Activated CD8-positive, alpha-beta memory T cell treated with anti-CD3 and anti-CD28 coated beads for 48 hours (primary cell): ENCODE measurements at places on chromosomes 11 and 22.
A peak's percentile ranks its signal among the peaks of the same experiment; 100 is the strongest.

- peak; percentile 30 for DNase-seq
These were observed 46.4 kb downstream of the EIF3F start for GRCh38 chr11:8033305-8034105.

GRCh38 chr11:64967375-64967774, 4.5 kb downstream of the MAJIN start:
- DNase-seq = no peak

DNA sequence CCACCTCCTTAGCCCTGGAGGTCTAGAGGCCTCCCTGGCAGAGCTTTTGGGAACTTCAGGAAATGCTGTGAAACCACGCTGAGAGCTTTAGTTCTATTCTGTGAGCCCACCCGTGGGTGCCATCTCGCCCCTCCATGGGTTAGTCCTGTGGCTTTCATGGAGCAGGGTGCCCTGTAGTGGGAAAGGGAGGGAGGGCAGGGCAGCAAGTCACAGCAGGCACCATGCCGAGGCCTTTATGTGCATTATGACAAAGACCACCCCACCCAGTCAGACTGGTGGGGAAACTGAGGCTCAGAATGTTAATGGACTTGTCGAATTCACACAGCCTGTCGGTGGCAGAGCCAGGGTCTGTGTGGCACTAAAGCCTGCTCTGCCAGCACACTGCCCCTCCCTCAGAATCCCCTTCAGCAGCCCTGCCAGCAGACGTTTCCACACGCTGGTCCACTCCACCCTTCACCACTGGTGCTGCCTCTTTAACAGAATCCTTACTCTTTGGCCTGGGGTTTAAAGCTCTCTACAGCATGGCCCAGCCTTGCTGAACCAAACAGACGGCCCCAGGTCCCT, 13.4 kb downstream of the TMPRSS13 start:
- DNase-seq = no peak

DNA sequence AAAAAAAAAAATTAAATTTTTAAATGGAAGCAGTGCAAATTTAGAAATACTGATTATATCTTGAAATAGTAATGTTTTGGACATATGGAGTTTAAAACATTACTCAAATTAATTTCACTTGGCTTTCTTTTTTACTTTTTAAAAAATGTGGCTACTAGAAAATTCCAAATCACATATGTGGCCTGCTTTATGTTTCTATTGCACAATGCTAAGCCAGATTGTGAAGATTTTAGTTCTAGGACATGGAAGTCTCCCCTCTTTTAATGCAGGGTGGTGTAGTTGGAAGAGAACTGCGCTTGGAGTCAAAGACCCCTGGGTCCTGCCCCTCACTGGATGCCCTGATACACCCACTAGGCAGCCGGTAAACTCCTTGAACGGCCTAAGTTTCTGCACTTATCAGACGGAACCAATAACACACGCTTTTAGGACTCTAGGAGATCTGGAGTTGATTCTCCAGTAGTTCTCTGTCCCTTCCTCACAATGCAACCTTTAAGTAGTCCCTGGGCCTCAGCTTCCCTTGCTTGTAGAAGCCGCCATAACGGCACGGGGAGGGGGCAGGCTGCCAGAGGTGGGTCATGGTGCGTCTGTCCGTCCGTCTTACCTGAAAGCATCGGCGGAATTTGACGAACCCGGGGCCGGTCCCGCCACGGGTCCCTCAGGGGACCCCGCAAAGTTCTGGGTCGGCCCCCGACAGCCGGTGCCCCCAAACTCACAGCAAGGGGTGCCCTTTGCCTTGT, 505 bp downstream of the FAM227A start:
- no peak for DNase-seq

DNA sequence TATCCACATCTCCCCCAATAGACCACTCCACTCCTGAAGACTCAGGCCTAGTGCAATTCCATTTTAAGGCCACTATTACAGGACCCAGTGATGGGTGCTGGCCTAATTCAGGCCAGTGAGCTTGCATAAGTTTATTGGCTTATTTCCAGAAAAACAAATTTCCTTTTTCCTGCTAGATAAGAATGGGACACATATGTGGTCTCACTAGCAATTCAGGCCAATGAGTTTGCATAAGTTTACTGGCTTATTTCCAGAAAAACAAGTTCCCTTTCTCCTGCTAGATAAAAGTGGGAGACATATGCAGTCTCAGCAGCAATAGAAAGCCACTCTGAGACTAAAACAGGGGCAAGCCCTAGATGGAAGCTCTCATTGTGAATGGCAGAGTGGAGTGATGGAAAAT, 22.4 kb downstream of the ADM start:
- no peak for DNase-seq

DNA sequence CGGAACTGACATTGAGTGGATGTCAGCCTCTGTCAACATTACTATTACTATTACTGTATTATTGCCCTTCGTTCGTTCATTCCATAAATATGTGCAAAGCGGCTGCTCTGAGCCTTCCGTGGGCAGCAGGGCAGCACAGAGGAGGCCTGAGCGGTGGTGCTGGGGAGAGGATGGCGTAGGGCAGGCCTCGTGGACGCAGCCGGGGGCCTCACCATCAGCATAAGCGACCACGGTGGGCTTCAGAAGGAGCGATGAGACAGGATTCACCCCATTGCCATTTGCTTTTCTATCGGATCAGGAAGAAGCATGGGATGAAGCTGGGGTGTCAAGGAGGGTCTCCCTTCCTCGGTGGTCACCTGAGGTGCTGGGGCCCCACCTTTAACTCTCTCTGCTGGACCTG, 22.7 kb downstream of the ANO1 start:
- DNase-seq = no peak

DNA sequence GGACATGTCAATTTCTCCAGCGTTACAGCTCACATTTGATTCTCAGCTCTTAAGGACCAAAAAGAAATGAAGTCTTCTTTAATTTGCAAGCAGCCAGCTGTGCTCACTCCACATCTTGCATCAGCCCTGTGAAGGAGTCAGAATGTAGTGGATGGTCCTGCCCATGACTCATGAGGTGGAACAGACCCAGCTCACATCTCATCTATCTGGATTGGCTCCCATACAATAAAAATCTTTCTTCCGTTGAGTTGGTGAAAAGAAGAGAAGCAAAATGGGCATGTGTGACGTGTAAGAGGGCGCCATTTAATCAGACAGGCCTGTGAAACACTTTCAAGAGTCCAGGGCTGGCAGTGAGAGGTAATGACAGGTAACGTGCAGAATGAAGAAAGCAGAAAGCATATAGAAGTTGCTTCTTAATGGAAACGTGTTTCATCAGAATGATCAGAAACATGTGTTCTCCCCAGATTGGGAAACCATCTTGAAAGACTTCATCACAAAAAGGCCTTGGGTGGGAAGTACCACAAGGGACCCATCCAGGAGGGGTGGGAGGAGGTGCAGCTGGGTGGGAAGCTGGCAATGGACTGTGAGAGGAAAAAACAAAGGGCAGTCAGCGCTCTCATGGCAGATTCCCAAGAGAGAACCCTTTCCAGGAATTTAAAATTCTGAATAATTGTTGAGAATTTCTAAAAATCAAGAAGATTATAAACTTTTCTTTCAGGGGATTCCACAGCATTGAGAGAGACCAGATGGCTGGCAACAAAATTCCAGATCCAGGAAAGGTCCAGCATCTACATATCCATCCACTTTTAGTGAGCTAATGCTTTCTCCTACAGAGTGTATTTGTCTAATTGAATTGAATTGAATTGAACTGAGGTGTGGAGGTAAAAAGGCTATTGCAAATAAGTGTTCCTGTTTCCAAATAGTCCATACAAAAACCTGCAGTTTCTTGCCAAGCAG, 57.0 kb downstream of the ETS1 start:
- no peak for DNase-seq

- no peak for DNase-seq
These were observed 41.5 kb downstream of the SHANK2 start for GRCh38 chr11:71210861-71211260.

- DNase-seq = no peak
These were observed 9.6 kb upstream of the WNT11 start for GRCh38 chr11:76215941-76216340.

GRCh38 chr22:22099833-22100812, 117.5 kb upstream of the TOP3B start:
- DNase-seq = no peak

GRCh38 chr11:75150879-75151278, at the start of gene SLCO2B1:
Gene SLCO2B1, plus strand, starts transcription at chr11:75151107. Its CDS starts 275 bp downstream, at chr11:75151382.
- DNase-seq = no peak

GRCh38 chr11:4085575-4085974, 9.0 kb upstream of the RRM1 start:
- no peak for DNase-seq

GRCh38 chr22:22410121-22410520, 98.4 kb downstream of the ZNF280B start:
- no peak for DNase-seq

- no peak for DNase-seq
These were observed 48.5 kb upstream of the PRDM11 start for GRCh38 chr11:45097721-45098493.

- DNase-seq = no peak
These were observed 59.9 kb upstream of the POU2AF1 start for GRCh38 chr11:111438846-111439520.

DNA sequence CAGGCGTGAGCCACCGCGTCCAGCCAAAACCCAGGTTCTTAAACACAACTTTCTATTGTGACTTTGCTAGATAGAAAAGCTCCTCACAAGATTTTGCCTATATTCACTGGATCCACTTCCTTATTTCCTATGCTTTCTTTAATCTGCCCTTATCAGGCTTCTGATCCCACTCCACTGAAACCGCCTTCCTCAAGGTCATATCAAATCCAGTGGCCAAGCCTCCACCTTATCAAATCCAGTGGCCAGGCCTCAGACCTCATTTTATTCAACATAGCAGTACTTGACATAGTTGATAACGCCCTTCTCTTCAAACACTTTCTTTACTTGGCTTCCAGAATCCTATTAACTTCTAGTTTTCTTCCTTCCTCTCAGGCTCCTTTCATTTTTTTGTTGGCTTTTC, 29.5 kb downstream of the DIXDC1 start:
- DNase-seq = no peak

- DNase-seq = no peak
These were observed 23.2 kb upstream of the NAV2 start for GRCh38 chr11:19689281-19690000.

DNA sequence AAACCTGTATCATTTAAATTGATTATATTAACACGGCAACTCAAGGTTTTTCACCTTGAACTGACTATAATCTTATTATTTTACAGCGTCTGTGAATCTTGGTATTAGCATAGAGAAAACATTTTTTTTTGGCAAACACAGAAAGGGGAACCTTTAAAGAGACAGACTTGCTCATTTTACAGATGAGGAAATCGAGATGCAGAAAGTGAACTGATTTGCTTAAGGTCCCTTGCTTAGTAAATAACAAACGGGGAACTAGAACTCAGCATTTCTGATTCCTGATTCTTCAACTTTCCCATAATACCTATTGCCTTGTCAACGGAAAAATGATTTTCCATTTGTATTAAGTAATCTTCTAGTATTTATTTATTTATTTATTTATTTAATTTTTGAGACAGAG, 33.2 kb upstream of the CECR2 start:
- DNase-seq = no peak

- no peak for DNase-seq
These were observed 86.4 kb downstream of the DLG2 start for GRCh38 chr11:85540635-85541205.

GRCh38 chr11:70505331-70505731, 107.0 kb downstream of the CTTN start:
- no peak for DNase-seq

DNA sequence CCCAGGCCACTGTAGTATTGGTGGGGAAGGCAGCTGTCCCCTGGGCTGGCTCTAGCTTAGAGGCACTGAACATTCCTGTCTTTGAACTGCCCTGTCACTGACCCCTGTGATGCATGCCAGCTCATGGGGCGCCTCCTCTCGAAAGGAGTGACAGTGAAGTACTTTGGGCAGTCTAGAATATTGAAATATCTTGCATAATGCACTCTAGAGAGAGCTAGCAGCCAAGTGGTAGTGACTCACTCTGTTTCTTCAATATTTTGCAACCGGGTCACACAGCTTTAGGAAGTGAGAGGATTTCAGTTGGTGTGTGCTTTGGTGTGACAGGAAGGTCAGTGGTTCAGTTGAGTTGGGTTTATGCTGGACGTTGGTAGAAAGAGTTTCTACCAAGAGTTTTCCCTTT, 35.5 kb upstream of the ST14 start:
- no peak for DNase-seq

DNA sequence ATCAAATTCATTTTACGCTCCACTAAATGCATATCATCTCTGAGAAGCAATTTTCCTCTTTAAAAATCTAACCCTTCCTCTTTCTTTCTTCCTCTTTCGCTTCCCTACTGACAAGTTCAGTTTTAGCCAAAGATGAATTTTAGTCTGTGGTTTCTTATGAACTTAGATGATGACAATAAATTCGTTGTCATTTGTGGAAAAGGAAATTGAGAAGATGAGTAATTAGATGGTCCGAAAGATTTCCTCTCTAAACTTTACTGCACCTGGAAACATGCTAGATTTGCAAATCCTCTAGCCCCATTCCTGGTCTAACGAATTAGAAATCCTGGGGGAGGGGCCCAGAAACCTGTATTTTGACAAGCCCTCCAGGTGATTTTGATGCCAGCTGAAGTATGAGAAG, 855.4 kb upstream of the CHORDC1 start:
- DNase-seq = no peak

DNA sequence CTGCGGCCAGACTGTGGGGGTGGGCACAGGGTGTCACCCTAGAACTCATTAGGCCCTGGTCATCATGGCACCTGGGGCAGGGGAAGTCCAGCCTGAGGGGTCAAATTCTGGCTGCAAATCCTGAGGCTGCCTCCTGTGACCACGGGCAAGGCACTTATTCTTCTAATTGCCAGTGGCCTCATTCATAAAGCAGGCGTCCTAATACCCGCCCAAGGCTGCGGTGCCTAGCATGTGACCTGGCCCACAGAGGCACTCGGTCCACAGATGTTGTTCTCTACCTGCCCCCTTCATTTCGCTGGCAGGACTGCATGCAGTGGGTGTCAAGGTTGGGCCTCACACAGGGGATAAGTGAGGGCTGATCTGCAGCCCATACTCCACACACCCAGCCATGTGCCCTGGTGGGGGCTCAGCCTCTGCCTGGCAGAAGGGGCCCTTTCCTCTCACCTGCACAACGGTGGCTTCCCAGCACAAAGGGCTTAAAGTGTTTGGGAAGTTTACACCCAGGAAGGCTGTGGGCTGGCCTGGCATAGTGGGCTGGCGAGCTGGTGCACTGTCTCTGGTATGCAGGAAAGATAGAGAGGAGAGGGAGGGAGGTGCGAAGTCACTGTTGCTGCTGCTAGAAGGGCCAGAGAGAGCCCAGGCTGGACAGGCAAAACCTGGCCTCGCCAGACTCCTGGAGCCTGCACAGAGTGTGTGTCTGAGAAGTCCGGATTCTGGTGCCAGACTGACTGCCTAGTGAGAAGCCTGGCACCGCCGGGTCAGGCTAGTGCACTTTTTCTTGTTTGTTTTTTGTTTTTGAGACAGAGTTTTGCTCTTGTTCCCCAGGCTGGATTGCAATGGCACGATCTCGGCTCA, 3.2 kb downstream of the MPST start:
- DNase-seq = no peak

- no peak for DNase-seq
These were observed 74.6 kb upstream of the SUSD2 start for GRCh38 chr22:24106385-24107381.

- no peak for DNase-seq
These were observed 295.0 kb downstream of the DDX10 start for GRCh38 chr11:108959874-108960273.

GRCh38 chr11:111206472-111206871, 39.1 kb upstream of the POU2AF2 start:
- no peak for DNase-seq
